ENCODE measurements at places on chromosomes 6 and 20.

- no peak for DNase-seq
Measured at GRCh38 chr20:31430568-31431115, 9.8 kb upstream of the DEFB123 start.

- DNase-seq: no peak
Measured at GRCh38 chr6:189676-190075, 102.6 kb upstream of the DUSP22 start.

DNA sequence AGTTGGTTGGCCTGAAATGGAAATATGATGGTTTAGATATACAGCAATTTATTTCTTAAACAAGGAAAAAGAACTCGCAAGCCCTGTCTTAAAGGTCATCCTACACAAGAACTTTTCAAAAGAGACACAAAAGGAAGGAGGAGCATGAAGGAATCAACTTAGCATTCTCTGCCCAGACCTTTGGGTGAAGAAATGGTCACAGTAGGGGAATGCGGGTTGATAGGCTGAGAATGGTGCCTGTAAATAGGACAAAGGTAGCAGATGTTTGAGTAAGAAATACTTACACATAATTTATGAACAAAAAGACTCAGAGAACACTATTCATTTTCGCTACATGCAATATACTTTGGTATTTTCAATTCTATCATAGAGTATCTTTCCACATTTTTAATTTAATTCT lies 15.0 kb downstream of the ADGRF5 start:
- DNase-seq: no peak

DNA sequence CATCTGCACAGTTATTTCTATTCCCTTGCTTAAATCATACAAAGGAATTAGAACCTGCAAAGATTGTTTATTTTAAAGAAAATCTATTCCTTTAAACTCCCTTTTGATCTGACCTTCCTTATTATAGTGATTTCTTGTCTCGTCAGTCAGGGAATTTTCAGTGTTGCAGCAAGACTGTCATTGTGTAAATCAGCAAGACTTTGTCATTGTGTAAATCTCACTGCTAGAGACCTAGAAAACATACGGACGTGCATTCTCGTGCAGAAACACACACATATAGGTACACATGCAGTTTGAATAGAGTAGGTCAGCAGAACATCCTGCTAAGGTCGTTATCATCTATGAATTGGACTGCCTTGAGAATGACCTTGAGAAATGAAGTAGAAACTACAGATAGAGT lies 6.2 kb upstream of the SGK1 start:
- no peak for DNase-seq

DNA sequence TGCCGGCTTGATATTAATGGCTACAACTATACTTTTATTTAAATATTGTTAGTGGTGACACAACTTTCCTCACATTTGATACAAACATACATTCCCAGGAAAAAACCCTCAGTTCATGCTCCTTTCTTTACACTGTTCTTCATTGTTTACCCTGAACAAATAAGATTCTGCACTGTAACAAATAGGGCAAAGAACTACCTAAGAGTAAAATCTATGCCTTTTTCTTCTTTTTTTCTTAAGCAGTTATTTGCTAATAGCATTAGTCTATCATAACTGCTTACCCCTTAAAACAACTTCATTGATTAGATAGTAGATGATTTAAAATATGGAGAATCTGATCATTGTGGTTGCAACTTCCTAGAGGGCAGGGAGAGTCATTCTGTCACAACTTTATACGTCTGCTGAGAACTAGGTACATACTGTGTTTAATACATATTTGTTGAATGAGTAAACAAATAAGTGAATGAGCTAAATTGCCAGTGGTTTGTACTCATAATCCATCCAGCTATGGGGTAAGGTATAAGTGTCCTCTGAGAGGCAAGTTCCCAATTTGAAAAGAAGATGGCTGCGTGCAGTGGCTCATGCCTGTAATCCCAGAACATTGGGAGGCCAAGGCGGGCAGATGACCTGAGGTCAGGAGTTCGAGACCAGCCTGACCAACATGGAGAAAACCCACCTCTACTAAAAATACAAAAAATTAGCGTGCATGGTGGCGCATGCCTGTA lies 161.0 kb downstream of the CDK19 start:
- no peak for DNase-seq

DNA sequence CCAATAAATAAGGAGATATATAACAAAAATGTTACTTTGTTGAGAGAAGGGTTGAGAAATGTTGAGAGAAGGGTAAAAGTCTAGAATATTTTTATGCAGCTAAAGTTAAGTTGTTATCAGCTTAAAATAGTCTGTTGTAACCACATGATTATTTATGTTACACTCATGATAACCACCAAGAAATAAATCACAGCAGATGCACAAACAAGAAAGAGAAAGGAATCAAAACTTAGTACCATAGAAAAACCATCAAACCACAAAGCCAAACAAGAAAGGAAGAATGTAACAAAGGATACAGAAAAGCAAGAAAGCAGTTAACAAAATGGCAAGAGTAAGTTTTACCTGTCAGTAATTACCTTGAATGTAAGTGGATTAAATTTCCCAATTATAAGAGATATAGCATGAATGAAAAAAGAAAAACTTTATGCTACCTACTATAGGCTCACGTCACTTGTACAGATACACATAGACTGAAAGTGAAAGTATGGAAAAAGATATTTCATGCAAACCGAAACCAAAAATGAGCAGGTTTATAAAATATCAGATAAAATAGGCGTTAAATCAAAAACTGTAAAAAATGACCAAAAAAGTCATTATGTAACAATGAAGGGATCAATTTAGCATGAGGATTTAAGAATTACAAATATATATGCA lies 93.6 kb downstream of the STXBP5 start:
- DNase-seq: no peak

GRCh38 chr20:44629542-44629941 lies 22.0 kb downstream of the ADA start:
- DNase-seq: no peak

DNA sequence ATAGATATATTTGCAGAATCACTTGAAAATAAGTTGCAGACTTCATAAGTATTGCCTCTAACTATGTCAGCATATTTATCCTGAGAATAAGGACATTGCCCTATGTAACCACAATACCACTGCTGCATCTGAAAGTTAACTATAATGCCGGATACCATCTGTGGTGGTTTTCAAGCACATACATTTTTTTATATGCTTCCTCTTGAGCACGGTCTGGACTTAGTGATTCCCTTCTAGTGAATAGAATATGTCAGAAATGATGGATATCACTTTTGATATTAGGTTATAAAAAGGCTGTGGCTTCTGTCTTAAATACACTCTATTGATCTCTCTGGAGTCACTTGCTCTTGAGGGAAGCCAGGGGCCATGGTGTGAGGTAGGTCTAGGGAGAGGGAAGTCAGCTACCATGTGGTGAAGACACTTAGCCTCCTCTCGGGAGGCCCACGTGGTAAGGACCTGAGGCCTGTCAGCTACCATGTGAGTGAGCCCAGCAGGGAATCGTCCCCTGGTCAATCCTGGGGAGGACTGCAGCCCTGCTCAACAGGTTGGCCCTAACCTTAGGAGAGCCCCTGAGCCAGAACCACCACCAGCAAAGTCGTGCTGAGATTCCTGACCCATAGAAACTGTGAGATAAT lies 57.5 kb downstream of the CCDC170 start:
- no peak for DNase-seq

DNA sequence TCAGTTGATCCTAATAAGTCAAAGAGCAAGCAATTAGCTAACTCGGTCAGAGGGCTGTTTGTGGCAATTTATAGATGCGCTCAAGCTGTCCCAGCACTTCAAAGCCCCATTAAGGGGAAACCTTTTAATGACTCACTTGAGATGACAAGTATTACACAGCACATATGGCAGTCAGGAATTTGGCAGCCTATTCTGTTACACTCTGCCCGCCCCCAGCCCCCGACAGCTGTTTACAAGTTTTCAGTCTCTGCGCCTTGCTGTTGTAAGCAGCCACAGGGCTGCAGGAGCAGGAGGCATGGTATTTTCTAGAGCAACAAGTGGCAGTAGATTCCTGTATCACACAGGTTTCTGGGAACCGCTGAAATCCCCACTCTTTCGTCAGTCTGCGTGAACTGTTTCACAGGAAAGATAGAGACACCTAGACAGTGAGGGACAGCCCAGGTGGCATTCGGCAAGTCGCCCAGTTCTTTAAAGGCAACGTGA lies 263.0 kb downstream of the FOXC1 start:
- DNase-seq: peak; percentile 83

GRCh38 chr20:10131732-10132345 lies 86.8 kb upstream of the SNAP25 start:
- DNase-seq: peak; percentile 9

- DNase-seq: no peak
Measured at GRCh38 chr6:166729658-166730057, 102.6 kb upstream of the RPS6KA2 start.

DNA sequence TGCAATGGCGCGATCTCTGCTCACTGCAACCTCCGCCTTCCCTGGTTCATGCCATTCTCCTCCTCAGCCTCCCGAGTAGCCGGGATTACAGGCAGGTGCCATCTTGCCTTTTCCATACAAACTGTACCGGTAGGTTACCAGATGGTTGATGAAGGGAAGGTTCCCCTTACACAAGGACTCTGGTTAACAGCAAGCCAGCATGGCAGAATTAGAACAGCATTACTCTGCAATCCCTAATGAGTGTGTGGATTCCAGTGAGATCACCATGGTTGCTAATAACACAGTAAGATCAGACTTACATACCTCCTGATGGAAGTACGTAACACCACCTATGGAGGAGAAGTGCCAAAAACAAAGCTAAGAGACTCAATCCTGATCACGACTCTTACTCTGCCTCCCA lies 51.7 kb downstream of the TTI1 start:
- DNase-seq: no peak

GRCh38 chr6:141048451-141048850 lies 1084.3 kb upstream of the GJE1 start:
- no peak for DNase-seq

DNA sequence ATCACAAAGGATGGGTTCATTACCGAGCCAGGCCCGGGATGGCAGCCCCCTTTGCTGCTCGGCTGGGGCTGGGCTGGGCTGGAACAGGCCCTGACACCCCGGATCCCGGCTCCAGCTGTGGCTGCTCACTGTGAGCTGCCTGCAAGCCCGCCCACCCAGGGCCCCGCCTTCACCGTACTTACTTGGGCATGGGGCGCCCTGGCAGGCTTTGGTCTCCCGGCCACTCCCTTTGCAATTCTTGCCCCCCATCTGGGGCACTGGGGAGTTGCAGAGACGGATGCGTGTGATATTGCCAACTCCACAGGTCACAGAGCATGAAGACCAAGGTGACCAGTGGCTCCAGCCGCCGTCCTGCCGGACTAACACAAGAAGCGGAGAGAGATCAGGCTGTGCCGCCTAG lies 16.7 kb downstream of the THBS2 start:
- DNase-seq: no peak

- DNase-seq: peak; percentile 80
Measured at GRCh38 chr6:117449549-117450439, 24.1 kb upstream of the ROS1 start.
